ENCODE measurements at places on chromosomes 1 and 21. TPM values are rescaled to one million over a fixed set of nuclear protein-coding genes. Genes with fewer than 3 reads are reported as not detected.

Gene KPRP
- not detected for total RNA-seq

Gene NHLH1
- not detected for total RNA-seq

Gene C1orf141
- not detected for total RNA-seq

Gene ANKRD34A
- total RNA-seq: 0.62 TPM

Gene CACNA1E
- total RNA-seq: 3.7 TPM

Gene CDC73
- 48.6 TPM for total RNA-seq

Gene IL19
- not detected for total RNA-seq

Gene CFH
- total RNA-seq: 39.6 TPM

Gene MCM3AP
- 56.9 TPM for total RNA-seq

Gene FCRL1
- not detected for total RNA-seq

Measured in Right ventricle myocardium inferior (tissue), 1 donor.